ENCODE measurements at places on chromosomes 3 and 15.

DNA sequence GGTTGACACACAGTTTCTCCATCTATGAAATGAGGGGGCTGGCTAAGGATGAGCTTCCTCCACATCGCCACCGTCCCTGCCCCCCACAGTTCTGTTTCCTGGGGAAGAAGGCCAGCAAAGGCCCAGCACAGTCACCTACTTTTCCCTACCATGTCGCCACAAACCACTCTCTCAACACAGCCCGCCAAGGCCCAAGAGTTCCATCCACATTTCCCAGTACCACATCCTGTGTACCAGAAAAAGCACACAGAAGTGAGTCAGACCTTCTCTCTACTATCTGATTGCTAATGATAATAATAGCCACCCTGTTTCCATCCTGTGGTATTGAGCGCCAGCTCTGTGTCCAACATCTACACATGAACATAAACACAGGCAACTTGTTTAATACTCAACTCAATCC is 30.3 kb upstream of the C15orf39 start:
- no peak for DNase-seq

GRCh38 chr3:134494495-134494894 is 8.6 kb downstream of the CEP63 start:
- no peak for DNase-seq

DNA sequence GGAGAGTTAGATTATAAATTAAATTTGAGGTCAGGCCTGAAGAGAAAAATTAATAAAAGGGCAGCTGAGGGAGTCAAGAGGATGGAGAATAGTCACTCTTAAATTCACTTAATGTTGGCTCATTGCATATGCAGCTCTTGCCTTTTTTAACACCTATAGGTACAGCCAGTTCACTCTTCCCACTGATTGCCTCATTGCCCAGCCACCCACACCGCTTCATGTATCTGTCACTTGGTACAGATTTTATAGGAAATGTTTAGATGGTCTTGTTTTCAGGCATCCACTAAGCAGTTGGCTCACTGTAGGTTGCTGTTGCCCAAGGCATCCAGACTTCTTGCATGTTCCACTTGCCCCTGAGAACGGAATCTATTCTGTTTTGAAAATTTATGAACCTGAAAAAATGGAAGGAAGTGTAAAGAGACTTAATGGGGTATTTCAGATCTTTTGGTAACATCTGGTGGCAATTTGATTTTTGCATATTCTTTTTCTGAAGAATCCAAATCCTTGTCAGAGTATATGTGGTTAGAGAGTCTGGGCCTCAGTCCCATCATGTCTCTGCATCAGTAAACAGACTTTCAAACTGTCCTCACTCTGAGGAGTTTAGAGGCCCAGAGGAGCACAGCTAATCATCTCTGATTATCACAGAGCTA is 151.9 kb downstream of the RBPMS2 start:
- no peak for DNase-seq

DNA sequence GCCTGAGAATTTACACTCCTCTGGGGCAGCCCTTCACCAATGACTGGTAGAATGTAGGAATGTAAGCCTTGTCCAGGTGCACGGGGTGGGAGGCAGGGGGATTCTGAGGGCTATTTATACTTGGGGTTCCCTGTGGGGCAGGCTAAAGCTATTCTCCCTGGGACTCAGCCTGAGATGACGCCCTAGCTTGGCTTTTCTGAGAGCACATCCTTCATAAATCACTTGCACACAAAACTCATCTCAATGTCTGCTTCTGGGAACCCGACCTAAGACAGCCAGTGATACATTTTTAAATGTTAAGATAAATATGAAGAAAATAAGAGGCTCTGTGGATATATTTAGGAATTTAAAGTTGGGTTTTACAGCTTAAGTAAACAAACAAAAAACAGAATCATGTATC is 16.6 kb downstream of the TMEM158 start:
- no peak for DNase-seq

- no peak for DNase-seq
These were observed 32.1 kb upstream of the ALPK3 start for GRCh38 chr15:84785053-84785452.

DNA sequence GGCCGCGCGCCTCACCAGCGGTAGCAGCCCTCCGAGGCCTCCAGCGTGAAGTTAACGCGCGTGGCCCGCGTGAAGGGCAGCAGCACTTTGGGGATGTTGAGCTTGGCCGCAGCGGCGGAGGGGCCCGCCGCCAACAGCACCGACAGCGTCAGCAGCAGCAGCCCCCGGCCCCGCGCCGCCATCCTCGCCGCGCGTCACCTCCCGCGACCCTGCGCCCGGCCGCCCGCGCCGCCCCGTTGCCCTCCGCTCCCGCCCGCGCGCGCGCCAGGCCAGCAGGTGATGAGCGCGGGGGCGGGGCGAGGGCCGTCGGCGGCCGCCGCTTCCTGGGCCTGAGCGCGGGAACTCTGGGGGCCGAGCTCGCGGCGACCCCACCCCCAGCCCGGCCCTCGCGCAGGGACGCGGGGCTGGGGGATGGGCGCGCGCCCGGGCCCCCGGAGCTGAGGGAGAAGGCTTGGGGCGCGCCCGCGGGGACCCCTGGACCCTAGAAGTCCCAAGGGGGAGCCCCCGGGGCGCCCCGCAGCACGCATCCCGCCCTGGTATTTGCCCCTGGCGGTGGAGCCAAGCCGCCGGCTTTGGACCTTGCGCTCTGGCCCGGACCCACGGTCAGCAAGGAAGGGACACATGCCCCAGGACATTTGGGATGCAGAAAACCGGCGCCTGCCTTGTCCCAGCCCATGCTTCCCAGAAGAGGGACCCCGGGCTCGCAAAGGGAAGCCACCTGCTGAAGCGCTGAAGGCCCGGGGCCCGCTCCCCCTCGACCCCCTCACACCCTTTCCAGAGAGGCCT is at the start of gene NUP210:
Gene NUP210 (minus strand): TSS at position 278 of the 786 bp plus-strand sequence. CDS start 96 bp downstream, at position 182.
- DNase-seq = no peak

DNA sequence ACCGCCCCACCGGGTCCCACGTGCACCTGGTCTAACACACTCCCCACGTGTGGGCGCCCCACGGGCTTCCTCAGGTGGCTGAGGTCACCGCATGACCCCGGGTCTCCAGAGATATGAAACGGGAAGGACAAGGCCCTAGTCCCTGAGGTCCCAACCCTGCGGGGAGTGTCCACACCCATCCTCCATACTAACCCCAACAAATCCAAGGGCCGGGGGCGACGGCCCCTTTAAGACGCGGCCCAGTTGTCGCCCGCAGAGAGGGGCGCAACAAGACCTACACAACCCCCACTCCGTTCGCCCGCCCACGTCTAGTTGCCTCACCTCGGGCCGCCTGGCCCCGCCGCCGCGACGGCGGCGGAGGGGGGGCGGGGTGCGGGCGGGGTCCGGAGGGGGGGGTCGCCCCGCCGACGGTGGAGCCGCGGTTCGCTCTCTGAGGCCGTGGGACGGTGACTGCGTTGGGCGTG is 396 bp downstream of the INO80 start:
- no peak for DNase-seq

DNA sequence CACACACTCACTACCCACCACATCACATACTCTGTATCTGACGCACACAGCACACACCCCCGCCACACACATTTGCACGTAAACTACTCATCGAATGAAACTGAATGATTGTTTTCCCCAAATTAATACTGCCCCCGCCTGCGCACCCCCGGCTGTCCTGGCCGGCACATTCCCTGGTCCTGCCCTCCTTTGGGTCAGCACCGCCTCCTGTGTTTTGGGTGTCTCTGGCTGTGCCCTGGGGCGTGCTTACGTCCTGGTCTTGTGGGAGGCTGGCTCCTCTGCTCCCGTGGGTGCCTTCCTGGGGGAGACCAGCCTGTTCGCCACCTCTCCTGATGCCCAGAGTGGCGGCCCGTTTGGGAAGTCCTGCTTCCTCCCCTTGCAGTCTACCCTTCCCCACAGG is 30.2 kb downstream of the APBA2 start:
- DNase-seq = no peak

DNA sequence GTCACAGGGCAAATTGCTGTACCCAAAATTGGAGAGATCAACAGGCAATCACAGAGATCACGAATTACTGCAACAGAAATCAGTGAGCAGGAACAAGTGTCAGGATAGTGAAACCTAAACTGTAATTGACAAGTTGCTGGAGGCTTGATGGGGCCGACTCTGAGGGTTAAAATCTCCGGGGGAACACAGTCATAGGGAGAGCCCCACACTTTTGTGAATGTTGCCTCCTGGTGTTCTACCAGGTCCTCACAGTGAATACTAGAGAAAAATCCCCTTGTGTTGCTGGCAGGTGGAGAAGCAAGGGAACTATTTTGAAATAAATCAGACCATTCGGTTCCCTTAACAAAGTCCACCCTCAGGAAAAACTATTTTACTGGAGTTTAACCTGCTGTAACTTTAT is 697.5 kb upstream of the CBLB start:
- no peak for DNase-seq

DNA sequence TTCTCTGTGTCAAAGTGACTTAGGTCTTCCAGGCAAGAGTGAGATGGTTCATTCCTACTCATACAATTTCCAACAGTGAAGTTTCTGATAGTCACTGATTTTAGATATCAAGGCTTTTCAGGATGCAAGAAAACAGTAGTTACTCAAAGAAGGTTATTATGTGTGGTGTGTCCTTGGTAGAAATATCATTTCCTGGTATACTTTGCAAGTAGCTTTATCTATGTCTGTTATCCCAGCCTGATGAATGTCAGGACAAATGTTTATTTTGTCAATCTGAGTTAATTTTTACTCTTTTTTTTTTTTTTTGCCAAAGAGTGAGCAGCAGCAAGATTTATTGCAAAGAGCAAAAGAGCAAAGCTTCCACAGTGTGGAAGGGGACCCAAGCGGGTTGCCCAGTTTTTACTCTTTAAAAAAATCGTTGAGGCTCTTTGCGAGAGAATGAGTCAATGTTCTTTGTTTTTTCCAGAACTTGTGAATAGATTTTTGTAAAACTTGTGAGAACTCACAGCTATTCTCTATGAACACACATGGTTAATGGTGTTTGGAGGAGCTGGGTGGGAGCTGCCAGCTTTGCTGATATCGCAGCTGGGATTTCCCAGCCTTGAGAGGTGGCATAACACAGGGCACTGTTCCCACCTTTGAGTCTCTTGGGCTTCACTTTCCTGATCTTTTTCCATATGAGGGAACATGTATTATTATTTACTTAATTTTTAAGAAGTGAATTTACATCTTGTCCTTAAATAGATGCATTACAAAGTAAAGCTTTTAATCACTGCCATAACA is 51.9 kb downstream of the SV2B start:
- DNase-seq = no peak

- DNase-seq = peak; percentile 41
These were observed 33.3 kb downstream of the TSPAN3 start for GRCh38 chr15:77037388-77038209.

GRCh38 chr15:70158309-70159000 is 60.7 kb upstream of the TLE3 start:
- DNase-seq = no peak

DNA sequence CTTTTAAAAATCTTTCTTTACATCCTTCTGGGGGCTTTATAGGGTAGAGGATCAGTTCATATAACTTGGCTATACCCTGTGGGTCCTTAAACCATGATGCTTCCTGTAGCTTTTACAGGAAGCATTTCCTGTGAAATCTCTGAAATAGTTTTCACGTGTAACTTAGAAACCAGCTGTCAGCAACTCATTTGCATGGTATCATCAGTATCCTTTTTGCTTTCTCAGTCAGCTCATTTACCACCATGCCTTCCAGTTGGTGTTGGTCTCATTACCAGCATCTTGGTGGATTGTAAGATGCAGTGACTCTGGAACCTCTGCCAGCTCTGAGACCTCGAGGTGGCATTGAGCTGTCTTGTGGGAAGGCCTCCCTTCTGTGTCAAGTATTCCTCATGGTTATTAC is 96.7 kb upstream of the MYZAP start:
- DNase-seq = no peak

DNA sequence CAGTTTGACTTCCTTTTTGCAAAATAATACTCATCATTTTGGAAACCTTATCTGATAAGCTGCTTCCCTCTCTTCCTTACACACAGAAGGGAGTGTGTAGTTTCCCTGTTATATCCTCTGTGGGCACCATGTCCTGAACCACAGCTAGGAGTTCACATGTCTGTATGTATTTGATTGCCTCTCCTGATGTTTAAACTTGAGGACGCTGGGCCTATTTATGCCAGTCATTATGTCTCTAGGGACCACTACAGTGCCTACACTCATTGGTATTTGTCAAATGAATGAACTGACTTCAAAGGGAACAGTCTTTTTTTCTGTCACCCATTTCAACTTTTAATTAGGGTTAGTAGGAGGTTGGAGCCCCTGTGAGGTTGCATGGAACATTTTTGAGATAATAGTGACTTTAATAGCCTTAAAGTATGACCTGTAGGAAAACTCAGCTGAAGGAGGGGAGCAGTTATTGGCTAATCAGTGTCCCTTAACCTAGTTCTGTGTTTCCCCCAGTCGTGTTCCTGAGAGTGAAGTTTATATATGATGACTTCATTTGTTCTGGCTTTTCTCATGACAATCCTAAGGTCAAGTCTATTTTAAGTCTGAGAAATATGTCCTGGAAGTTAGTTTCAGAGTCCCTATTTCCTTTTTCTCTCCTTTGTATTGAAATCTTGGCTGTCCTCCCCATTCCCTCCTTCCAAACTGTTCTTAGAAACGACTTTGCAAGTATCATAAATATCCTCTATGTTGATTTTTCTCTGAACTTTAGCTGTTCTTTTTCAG is 28.9 kb downstream of the PDE8A start:
- no peak for DNase-seq

DNA sequence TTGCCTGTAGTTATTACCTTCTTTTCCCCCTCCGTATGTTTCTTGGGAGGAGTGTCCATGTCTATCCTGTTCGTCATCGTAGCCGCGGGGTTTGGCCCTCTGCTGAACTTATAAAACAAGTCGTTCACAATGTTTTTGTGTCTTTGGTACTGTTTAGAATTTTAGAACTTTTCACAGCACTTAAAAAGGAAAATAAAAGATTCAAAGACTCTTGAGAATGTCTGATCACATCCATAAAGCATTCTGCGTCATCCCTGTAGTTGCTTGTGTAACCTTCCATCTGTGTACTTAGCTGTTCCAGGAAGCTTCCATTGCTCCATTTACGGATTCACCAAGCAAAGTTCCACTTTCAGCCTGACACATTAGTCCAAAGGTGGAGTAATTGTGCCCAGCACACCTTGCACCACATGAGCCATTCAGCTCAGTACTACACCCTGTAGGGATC is 677.1 kb upstream of the NR2F2 start:
- DNase-seq = no peak

DNA sequence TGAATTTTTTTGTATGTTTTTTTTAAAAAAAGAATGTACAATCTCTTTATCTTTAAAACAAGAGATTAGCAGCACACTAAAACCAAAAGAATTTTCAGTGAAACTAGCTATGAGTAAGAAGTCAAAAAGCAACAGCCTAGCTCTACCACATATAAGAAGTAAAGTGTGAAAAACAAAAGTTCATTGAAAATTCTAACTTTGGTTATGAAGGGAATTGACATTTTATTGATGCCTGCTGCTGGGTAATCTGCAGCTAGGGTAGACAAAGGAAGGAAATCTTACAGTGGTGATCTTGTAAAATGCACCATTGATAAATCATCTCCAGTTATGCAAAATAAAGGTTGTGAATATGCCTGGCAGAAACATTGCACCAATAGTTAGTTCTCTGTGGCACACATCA is 37.8 kb upstream of the FOXB1 start:
- DNase-seq = no peak

- no peak for DNase-seq
These were observed 58.4 kb downstream of the ARRDC4 start for GRCh38 chr15:98018761-98019351.
